ENCODE measurements at places on chromosomes 3 and 15. TPM values are rescaled to one million over a fixed set of nuclear protein-coding genes. Genes with fewer than 3 reads are reported as not detected.

CMTM7 gene
- 68.4 TPM for total RNA-seq

RASL12 gene
- not detected for total RNA-seq

DNA sequence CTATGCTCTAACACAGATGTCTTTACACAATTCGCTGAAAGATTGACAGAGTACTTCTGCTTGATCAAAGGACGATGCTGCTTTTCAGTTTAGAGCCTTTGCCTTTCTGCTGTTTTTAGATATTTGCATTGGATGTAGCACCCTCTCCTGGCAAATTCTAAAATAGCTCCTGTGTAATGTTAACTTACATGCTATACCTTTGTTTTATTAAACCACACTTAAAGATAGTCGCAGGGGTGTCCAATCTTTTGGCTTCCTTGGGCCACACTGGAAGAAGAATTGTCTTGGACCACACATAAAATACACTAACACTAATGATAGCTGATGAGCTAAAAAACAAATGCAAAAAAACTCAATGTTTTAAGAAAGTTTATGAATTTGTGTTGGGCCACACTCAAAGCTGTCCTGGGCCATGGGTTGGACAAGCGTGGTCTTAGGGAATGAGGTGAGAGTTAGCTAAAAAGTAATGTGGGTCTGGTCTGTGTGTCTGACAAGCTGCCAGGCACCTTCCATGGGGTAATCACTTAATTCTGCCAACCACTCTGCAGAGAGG, 62.9 kb downstream of the ATG7 start:
- peak; percentile 69 for DNase-seq
- H3K36me3 ChIP-seq, result peaks cover 8% of the 10 kb centered on the region
- H3K27me3 ChIP-seq, result no peaks in the 10 kb centered on the region

DNA sequence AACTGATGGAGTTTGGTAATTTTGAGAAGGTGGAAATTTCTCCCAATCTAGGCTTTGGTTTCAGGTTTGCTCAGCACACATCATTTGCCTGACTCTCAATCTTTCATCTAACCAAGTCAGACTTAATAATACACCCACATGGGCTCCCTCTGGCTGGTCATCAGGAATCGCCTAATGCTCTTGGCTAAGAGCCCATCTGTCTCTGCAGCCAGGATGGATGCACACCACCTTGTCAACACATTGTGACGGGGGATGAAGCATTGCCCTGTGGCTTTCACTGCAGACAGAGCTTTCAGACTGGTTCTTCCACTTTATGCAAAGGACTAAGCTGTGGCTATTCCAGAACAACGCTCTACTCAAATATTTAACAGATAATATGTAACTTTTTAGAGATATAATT, 3.0 kb upstream of the HDGFL3 start:
- no peak for DNase-seq
- H3K36me3 ChIP-seq, result no peaks in the 10 kb centered on the region
- no peak overlapping the region for H3K27ac ChIP-seq
- H3K27me3 ChIP-seq, result peaks cover 35% of the 10 kb centered on the region

- no peak for DNase-seq
- H3K27ac ChIP-seq, result no peak overlapping the region
- no peaks in the 10 kb centered on the region for H3K27me3 ChIP-seq
- H3K4me3 ChIP-seq, result no peak overlapping the region
- H3K4me1 ChIP-seq, result no peaks in the 10 kb centered on the region
Observed at GRCh38 chr3:72957297-72957696, 39.3 kb upstream of the PPP4R2 start.

DNA sequence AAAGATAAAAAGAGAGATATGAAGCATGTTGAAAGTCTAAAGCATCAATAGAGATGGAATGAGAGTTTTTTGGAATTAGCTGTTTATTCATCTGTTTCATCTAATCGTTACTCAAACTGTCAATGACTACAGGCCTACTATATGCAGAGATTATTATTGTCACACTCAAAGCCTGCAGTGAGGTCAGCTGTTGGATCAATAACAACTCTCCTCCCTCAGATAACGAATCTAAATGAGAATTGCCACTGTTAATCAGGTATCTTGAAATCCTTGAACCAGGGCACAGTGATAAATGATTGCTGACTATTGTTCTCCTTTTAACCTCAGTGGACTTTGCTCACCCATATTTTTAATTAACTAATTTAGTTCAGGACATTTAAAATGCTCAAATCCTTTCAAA, 192.3 kb upstream of the SGO1 start:
- no peak overlapping the region for H3K4me3 ChIP-seq
- DNase-seq, result no peak
- no peaks in the 10 kb centered on the region for H3K36me3 ChIP-seq

DNA sequence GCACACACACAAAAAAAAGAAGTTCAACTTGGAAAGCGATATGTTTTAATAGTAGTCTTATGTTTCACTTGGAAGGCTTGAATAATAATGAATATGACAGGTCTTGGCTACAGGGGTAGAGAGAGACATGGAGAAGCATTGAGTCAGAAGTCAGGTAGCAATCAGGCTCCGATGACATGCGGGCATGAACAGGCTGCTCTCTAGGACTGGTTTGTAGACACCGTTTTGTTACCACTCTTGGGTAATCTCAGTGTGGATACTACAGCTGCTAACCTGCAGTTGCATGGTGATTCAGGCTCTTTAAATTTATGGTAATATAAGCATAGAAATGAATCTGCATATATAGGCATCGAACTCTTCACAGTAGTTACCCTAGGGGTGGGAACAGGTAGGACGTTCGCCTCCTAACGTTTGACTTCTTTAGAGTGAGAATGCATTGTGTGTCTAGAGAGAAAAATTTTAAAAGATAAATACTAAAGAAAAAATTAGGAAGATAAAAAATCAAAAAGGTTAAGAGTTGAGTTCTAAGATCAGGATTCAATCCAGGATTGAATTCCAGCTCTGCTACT, 241.6 kb upstream of the KBTBD8 start:
- no peaks in the 10 kb centered on the region for H3K36me3 ChIP-seq
- DNase-seq, result no peak
- no peak overlapping the region for H3K4me3 ChIP-seq
- H3K4me1 ChIP-seq, result no peaks in the 10 kb centered on the region
- no peak overlapping the region for H3K27ac ChIP-seq

DNA sequence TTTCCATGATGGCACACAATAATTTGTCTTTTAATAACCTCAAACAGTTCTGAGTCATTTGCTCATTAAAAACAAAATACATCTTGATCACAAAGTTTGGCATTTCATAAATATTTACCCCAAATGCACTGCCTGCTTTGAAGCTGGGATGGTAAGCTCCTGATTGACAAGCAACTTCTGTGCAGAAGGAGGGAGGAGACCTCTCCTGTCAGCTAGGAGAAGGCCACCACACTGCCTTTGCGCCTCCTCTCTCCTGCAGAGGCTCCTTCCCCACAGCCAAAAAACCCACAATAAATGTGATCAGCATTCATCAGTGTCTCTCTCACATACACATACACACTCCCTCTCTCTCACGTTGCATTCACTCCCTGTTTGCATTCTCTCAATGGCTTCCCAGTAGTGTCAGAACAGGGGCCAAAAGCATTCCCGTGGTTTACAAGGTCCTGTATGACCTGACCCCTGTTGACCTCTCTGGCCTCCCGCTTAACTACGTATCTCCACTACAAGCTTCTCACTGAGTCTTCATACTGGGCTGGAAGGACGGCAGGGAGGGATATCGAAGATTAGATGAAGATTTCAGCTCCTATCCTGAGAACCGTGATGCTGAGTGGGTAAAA, 216.4 kb downstream of the FOXP1 start:
- H3K27ac ChIP-seq, result no peak overlapping the region
- no peak for DNase-seq
- no peaks in the 10 kb centered on the region for H3K36me3 ChIP-seq
- H3K27me3 ChIP-seq, result no peaks in the 10 kb centered on the region
- no peak overlapping the region for H3K4me3 ChIP-seq
- peaks cover 41% of the 10 kb centered on the region for H3K4me1 ChIP-seq

DNA sequence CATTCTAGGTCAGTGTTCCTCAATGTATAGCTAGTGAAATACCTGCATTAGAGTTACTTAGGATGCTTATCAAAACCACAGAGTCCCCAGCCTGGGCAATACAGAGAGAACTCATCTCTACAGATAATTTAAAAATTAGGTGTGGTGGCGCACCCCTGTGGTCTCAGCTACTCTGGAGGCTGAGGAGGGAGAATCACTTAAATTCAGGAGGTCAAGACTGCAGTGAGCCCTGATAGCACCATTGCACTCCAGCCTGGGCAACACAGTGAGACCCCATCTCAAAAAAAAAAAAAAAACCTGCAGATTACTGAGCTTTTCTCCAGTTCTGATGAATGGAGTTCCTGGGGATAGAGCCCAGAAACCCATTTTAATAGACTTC, 10.1 kb upstream of the MINDY2 start:
- H3K4me1 ChIP-seq, result no peaks in the 10 kb centered on the region
- DNase-seq, result no peak
- no peaks in the 10 kb centered on the region for H3K27me3 ChIP-seq
- H3K27ac ChIP-seq, result no peak overlapping the region
- H3K36me3 ChIP-seq, result no peaks in the 10 kb centered on the region
- no peak overlapping the region for H3K4me3 ChIP-seq

DNA sequence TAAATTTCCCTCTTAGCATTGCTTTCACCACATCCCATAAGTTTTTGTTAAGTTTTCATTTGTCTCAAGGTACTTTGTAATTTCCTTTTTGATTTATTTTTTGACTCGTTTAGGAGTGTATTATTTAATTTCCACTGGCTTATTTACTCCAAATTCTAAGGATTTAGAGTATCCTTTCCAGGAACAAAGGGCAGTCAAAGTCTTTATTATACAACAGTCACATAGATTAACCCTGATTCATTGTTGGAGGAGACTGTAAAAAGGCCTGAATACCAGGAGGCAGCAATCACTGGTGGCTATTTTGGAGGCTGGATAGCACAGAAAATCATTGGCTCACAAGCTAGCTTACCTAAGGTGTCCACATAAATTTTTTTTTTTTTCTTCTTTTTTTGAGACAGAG, 39.9 kb downstream of the OIP5 start:
- H3K27me3 ChIP-seq, result no peaks in the 10 kb centered on the region
- H3K36me3 ChIP-seq, result peaks cover 2% of the 10 kb centered on the region
- DNase-seq, result no peak
- H3K4me1 ChIP-seq, result peaks cover 30% of the 10 kb centered on the region
- H3K27ac ChIP-seq, result peak overlapping the region; percentile 91
- H3K4me3 ChIP-seq, result no peak overlapping the region

GRCh38 chr3:2856138-2857133, 253.7 kb downstream of the IL5RA start:
- H3K4me1 ChIP-seq, result no peaks in the 10 kb centered on the region
- H3K27me3 ChIP-seq, result no peaks in the 10 kb centered on the region
- H3K4me3 ChIP-seq, result no peak overlapping the region
- no peak overlapping the region for H3K27ac ChIP-seq

DNA sequence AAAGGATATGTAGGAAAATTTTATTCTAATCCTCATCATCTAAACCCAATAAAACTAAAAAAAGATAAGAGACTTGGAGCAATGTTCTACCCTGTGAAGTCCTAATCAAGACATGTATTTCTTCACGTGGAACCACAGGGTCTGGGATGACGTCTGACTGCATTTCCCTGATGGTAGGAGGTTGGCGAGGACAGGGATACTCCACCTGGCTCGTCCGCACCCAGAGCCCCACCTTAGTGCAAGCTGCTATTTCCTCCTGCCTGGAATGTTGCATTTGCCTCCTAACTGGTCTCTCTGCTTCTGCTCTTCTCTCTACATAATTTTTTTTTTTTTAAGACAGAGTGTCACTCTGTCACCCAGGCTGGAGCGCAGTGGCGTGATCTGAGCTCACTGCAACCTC, 57.7 kb upstream of the RASGRP1 start:
- H3K36me3 ChIP-seq, result no peaks in the 10 kb centered on the region
- H3K4me3 ChIP-seq, result no peak overlapping the region
- no peak overlapping the region for H3K27ac ChIP-seq
- peaks cover 18% of the 10 kb centered on the region for H3K4me1 ChIP-seq

DNA sequence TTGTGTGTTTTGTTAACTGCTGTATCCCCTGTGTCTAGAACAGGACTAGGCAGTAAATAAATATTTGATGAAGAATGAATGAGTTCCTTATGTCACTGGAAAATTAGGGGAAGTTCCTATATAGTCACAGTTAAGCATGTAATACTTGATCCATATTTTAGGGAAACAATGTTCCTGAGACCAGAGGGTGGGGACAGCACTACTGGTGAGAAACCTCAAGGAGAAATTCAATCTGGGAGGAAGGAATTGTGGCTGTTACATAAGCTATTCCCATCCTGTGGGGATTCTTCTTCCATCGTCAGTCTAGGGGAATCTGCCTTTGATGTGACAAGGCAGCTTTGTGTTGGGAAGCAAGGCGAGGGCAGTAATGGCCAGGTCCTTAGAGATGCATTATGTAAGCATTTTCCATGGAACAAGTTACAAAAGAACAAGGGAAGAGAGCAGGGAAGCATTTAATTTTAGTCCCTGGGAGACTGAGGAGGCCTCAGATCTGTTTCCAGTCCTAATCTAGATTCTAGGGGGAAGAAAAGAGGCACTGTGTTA, 219.3 kb upstream of the TTC14 start:
- H3K27ac ChIP-seq, result no peak overlapping the region
- H3K27me3 ChIP-seq, result no peaks in the 10 kb centered on the region
- H3K36me3 ChIP-seq, result no peaks in the 10 kb centered on the region
- DNase-seq, result no peak
- no peaks in the 10 kb centered on the region for H3K4me1 ChIP-seq

GRCh38 chr3:147661916-147662315, 252.8 kb downstream of the ZIC1 start:
- H3K36me3 ChIP-seq, result no peaks in the 10 kb centered on the region
- DNase-seq, result no peak
- no peak overlapping the region for H3K4me3 ChIP-seq
- no peaks in the 10 kb centered on the region for H3K4me1 ChIP-seq

- no peak overlapping the region for H3K27ac ChIP-seq
- DNase-seq, result no peak
Observed at GRCh38 chr15:51547656-51548055, 74.9 kb downstream of the DMXL2 start.

GRCh38 chr3:190575437-190576185, 61.7 kb downstream of the IL1RAP start:
- no peak overlapping the region for H3K27ac ChIP-seq
- H3K36me3 ChIP-seq, result no peaks in the 10 kb centered on the region
- DNase-seq, result no peak

DNA sequence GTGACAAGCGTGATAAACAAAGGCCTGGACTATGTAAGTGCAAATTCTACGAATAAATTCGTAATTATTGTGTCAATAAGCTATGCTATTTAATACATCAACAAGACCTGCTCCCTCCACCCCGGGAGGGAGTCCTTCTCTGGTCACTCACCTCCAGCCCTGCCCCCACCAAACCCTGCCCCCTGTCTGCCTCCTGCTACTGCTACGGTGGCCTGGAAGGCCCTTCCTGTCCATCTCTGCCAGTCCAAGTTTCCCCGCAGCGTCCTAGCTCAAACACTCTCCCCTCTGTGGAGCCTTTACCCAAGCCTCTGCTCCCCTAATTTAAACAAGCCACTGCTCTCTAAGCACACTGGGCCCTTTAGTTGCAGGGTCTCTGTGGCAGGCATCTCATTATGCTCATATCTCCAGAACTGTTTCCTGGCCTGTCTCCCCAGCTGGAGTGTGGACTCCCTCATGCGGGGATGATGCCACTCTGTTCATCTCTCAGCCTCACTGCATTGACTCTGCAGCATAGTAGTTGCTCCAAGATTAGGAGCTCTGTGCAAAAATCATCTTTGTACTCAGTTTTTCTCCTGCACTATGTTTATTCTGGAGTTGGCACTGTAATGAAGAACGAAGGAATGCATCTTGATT, 241.2 kb downstream of the NTRK3 start:
- H3K4me1 ChIP-seq, result no peaks in the 10 kb centered on the region
- no peaks in the 10 kb centered on the region for H3K36me3 ChIP-seq
- H3K27me3 ChIP-seq, result no peaks in the 10 kb centered on the region
- H3K27ac ChIP-seq, result no peak overlapping the region
- DNase-seq, result no peak
- H3K4me3 ChIP-seq, result no peak overlapping the region

- H3K27me3 ChIP-seq, result no peaks in the 10 kb centered on the region
- no peaks in the 10 kb centered on the region for H3K4me1 ChIP-seq
- no peak overlapping the region for H3K27ac ChIP-seq
- H3K4me3 ChIP-seq, result no peak overlapping the region
- H3K36me3 ChIP-seq, result no peaks in the 10 kb centered on the region
Observed at GRCh38 chr15:73755481-73755880, 2.3 kb upstream of the INSYN1 start.
